Fibroblast of skin of left quadriceps (primary cell): ENCODE measurements at places on chromosomes 12 and 14.
A peak's percentile ranks its signal among the peaks of the same experiment; 100 is the strongest.

DNA sequence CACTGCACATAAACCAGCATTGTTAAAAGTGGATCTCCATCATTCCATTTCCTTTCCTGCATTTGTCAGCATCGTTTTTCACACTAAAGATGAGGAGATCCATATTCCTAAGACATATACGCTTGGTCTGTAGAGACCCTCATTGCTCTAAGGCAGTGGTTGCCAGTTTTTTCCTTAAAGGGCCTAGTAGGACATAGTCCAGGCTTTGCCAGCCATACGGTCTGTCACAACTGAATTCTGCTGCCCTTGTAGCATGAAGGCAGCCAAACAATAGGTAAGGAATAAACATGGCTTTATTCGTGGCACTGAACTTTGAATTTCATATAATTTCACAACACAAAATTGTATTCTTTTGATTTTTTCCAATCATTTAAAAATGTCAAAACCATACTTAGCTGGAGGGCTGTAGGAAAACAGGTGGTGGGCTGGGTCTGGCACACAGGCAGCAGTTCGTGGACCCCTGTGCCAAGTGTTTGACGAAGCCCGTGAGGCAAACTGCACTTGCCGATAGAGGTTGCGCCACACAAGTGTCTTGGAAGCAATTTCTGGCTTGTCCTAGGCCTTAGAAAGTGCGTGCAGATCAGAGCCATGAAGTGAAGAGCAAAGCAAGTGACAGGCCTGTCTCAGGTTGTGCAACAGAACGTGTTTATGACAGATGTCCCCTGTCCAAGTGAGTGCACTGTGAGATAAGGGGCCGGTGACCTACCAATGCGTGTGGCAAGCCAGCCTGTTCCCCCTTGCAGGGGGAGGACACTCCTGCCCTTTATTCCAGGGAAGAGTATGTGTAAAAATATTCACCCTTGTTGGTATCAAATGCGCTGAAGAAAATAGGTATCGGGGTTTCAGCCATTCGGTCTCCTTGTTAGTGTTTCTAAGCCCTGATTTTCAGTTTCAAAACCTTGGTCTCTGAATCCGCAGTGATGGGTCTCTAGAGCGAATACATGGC is 916 bp upstream of the CHPT1 start:
- DNase-seq: no peak

- peak; percentile 59 for DNase-seq
These were observed 5.8 kb downstream of the MARK3 start for GRCh38 chr14:103391048-103391447.

DNA sequence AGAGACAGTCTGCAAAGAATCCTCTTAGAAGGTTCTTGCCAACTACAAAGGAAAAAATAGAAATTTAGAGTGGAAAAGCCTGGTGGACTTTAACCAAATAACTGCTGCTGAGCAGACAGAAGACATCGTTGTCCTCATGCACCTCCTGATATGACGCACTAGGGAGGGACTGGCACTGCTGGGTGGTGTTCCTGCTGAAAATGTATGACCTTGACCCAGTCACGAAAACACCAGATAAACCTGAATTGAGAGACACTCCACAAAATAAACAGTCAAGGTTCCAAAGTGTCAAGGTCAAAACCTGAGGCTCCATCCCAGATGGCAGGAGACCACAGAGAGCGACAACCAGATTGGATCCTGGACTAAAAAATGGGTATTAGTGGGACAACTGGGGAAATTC is 61.9 kb downstream of the CHGA start:
- no peak for DNase-seq

- DNase-seq: no peak
These were observed 10.0 kb downstream of the FGF23 start for GRCh38 chr12:4369548-4369947.

DNA sequence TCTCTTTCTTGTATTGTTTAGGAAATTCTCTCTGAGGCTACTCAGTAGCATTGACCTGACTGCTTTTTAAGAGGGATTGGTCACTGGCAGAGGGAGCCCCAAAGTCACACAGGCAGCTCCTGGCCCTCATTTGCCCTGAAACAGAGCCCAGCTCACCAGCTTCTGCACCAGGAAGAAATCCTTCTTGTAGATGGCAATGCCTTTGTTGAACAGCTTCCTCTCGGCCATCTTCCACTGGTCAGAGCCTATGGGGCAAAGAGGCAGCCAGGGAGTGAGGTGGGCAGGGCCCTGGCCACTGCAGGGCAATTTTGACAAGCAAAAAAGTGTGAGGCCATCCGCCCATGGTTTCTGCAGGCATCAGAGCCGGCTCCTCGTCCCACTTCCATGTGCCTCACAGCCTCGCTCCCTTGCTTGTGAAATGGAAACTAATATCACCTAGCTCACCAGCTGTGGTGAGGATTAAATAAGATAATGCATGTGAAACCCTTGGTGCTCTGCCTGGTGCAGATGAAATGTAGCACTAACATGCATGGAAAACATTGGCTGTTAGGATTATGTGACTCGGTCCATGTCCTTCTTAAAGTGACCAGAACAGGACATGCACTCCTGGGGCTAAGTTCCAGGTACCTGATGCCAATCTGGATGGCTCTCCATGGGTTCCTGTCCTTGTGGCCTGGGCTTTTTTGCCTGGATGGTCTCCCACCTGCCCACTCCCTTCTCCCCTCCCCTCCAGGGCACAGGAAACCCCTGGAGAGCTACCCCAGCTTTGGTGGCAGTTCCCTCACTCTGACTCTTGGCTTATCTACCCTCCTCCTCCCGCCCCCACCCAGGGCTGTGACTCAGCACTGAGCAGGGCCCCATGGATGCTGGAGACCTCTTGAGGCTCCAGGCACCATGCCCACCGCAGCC is 11.2 kb upstream of the PNMA1 start:
- DNase-seq: no peak

DNA sequence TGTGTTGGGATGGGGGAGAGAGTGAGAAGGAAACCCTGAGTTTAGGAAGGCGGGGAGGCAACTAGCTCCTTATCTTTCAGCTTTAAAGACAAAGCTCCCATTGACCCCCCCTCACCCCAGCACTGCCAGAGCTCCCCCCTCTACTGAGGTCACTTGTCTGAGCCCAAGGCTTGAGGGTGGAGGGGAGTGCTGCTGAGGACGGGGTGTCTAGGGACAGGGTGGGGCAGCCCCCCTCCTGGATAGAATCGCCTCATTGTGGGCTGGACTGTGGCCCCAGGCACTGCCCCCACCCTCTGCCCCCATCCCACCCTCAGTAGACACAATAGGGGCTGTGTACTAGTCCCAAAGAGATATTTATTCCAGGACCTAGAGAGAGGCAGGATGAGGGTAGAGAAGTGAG is 3.0 kb downstream of the ERBB3 start:
- DNase-seq: no peak

GRCh38 chr12:39048395-39048794 is 143.0 kb upstream of the CPNE8 start:
- no peak for DNase-seq

DNA sequence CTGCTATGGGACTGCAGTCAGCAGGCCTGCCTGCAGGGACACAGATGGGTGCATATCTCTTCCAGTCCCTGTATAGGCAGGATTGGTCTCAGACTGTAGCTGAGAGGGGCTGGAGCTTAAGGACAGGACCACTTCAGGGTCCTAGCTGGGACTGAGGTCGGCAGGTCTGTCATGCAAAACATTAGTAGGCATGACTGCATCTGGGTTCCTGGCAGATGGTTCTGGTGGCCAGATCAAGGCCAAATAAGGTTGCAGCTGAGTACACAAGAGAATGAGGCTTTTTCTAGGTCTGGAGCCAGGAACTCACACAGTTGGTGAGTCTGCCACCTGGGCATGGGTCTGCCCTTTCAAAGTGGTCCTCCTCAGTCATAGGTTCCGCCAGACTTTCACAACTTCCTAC is 155.8 kb downstream of the TPH2 start:
- DNase-seq: no peak

DNA sequence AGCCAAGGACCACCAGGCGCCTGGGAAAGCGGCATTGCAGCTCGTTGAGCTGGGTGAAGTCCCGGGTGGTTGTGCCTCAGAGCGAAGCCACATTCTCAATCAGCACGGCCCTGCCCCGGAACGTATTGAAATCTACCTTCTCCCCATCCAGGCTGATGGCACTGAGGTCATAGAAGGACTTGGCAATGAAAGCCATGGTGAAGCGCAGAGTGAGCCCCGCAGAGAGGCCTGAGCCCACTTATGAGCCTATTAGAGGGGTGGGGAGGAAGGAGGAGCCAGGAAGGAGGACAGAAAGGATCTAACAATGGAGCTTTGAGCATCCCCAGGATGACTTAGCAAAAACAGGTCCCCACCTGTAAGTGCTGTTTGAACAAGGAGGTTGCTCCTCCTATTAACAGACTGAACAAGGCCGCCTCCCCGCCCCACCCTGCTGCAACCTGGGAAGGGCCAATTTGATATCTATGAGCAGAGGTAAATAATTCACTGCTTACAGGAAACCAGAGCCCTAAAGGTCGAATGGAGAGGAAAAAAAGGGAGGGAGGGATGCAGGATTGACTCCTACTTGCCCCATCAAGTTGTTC is at the start of gene GPX2:
Gene GPX2 (minus strand): TSS at position 215 of the 581 bp plus-strand sequence. CDS start 19 bp downstream, at position 196.
- DNase-seq: no peak

DNA sequence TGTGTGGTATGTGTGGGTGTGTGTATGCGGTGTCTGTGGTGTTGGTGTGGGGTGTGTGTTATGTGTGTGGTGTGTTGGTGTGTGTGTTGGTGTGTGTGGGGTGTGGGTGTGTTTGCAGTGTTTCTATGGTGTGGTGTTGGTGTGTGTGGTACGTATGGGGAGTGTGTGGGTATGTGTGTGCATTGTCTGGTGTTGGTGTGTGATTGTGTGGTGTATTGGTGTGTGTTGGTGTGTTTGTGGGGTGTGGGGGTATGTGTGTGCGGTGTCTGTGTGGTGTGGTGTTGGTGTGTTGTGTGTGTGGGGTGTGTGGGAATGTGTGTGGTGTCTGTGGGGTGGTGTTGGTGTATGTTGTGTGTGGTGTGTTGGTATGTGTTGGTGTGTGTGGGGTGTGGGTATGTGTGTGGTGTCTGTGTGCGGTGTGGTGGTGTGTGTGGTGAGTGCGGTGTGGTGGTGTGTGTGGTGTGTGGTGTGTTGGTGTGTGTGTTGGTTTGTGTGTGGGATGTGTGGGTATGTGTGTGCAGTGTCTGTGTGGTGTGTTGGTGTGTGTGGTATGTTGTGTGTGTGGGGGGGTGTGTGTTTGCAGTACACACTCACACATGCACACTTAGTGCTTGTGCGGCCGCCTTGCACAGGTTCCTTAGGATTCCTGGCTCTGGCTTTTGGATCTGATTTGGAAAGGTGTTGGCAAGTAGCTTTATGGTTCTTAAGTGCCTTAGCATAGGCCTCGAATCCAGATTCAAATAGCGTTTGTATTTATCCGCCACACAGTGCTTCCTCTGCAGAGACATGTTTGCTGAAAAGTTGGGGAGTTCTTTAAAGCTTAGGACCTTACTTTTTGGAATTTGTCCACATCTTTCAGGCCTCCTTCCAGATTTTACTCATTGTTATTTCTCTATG is 16.4 kb downstream of the MLXIP start:
- no peak for DNase-seq

GRCh38 chr12:69425417-69425816 is 44.8 kb upstream of the FRS2 start:
- DNase-seq: no peak

DNA sequence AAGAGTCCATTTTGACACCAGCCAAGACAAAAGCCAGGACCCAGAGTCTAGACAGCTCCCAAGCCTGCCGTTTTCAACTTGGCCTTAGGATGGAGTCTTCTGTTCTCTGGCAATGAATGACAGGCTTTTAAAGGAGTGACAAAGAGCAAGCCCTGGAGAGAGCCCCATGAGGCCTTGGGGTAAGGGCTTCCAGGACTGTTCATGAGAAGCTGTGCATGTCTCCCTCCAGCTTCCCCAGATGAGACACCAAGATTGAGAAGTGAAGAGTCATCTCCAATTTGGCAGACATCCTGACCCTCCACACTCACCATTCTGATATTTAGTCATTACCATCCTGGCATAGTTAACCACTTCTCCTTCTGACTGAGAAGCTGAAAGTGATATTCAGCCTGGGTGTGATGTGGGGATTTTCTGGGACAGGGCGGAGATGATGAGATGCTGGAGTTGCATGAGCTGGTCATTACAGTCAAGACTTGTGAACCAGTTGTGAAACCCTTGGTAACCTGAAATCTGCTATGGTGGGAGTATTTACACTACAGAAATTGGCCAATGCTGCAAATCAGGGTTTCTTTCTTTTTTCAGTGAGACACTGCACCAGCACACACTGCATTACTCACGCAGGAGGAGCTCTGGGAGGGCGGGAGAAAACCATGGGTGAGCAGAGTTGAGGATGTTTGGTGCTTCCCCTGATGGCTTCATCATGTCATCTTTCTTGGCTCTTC is 77.8 kb downstream of the VCPKMT start:
- peak; percentile 89 for DNase-seq

DNA sequence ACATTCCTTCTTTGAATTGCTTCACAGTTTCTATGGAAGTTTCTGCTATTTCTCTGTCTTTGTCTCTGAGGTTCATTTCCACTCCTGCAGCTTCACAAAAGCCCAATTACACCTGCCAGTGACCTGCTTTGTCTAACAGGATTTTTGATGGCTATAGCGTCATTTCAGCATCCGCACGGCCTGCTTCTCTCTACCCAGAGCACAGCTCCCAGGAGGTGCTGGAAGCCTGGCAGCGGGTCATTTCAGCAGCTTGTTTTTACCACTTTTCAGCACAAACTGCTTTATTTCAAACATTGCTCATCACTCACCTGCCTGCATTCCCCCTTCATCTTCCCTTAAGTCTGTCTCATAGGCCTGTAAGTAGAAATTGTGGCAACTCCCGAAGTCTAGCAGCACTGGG is 434.5 kb upstream of the GARIN6 start:
- DNase-seq: no peak

- DNase-seq: peak; percentile 36
These were observed 39.1 kb downstream of the SPATA7 start for GRCh38 chr14:88424573-88424972.

DNA sequence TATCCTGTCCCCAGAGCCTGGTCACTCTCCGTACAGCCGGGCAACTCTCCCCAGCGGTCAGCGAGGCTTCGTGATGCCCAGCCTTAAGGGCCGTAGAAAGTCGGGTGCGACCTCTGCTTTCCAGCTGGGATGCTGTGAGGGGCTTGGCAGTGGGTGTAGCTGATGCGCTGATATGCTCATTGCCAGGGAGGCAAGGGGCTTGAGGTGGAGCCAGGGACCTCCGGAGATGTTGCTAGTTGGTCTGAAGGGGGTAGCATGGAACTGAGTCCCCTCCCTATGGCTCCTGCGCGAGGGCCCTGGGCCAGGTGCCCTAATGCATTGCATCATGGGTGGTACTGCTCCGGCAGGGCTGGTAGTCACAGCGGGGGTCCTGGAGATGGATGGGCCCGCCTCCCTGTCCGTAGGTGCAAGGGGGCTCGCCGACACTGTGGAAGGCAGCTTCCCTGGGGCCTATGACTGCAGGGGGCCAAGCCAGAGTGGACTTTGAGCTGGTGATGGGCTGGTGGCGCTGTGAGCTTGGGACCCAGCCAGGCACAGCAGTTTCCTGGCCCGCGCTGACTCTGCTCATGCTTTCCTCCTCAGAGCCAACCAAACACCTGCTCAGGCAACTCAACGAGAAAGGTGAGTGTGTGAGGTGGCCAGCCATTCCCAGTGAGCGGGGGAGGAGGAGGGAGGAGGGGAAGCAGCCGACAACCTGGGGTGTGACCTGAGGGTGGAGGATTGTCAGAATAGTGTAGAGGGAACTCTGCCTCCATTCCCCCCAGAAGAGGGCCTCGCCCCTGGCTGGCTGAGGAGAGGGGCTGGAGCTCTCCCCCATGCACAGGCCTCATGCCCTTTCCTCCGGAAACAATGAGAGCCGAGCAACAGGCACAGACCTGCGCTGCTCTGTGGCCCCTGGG is 32.3 kb downstream of the PLEKHG3 start:
- DNase-seq: no peak
